ENCODE measurements at places on chromosomes 3 and 15.

DNA sequence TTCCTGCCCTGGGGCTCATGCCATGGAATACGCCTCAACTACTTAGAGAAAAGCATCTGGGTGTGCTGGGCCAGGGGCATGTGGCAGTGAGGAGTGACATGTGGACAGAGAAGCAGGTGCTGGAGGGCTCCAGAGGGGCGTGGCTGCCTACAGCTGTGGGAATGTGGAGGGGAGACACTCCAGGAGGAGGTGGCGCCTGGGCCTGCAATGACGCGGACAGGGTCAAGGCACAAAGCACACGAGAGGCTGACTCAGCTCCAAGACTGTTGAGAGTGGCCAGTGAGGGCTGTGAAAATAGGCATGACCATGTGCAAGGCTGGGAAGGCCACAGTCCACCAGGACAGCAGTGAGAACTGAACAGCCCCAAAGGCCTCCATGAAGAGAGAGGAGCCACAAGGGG, 48.5 kb downstream of the PTH1R start:
- DNase-seq: no peak

- no peak for DNase-seq
Measured at GRCh38 chr3:71175691-71176365, 407.7 kb downstream of the FOXP1 start.

DNA sequence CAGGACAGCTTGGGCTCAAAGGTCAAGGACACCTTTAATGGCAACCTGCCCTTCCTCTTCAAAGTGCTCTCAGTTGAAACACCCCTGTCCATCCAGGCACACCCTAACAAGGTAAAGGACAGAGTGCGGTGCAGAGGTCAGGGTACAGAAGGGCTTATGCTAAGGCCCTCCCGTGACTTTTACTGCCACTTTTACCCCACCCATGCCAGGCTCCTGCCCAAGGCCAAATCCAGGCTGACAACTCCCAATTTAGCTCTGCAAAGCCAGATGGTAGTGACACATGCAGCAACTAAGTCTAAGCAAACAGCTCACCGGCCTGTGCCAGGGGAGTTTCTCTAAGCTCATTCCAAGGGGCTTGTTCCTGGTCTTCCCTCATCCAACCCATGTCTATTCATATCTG, 1.6 kb downstream of the MPI start:
- no peak for DNase-seq

DNA sequence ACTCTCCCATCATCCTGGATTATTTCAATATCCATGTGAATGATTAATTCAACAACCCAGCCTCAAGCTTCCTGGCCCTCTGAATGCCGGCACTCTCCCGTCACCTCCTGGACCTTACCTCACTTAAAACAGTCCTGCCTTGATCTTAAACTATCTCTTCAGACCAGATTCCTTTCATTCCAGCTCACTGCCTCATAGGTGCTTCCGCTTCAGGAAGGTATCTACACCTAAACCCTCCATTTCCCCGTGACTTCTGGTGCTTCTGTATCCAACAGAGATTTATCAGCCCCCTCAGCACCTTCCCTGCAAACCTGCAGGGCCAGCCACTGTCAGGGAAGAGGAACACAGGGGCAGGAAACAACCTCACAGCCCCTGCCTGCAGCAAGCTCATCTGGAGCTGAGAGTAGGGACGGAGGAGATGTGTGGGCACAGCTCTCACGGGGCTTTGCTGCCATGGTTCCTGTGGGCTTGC, 98.9 kb upstream of the TJP1 start:
- DNase-seq: no peak

DNA sequence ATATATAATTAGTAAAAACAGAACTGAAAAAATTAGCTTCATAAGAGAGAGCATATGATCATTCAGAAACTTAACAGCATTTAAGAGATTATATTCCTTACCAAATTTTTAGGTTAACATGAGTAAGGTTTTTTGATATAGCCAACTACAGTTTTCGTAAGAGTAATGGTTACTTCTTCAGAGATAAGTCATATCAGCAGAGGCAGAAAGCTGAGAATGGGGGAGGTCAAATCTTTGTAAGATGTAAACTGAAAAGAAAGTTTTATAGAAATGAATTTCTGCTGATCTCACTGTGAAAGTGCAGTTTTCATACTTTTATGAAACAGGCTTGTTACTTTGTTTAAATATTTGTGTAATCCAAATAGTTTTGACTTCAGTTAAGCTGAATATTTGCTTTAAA, 193.3 kb downstream of the ZBTB20 start:
- no peak for DNase-seq

- no peak for DNase-seq
Measured at GRCh38 chr15:29740692-29741311, 81.5 kb downstream of the TJP1 start.

- no peak for DNase-seq
Measured at GRCh38 chr3:107206141-107206540, 171.1 kb upstream of the CCDC54 start.

DNA sequence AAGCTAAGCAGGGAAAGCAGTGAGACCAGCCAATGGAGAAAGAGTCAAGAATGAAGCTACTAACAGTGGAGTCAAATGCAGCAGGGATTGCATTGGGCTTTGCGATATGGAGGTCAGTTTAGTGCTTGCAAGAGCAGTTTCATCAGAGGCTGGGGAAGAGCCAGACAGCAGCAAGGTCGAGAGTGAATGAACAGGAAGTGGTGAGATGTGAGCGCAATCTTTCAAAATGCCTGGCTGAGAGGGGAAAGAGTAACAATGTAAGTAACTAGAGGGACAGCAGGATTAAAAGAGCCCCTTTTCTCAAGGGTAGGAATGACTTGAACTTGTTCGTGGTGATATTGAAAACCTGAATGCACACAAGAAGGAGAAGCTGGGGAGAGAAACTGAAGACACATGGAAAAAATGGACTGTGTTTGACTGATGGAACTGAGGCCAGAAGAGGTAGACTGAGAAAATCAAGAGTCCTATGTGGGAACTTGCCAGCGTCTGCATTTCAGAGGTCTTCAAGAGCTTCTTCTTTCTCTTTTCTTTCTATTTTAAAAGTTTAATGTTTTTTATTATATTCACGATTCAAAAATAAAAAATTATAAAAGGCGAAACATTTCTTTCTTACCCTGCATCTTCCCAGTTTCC, 30.6 kb upstream of the GPR160 start:
- peak; percentile 1 for DNase-seq

- no peak for DNase-seq
Measured at GRCh38 chr15:84856731-84857417, 27.6 kb upstream of the SLC28A1 start.

DNA sequence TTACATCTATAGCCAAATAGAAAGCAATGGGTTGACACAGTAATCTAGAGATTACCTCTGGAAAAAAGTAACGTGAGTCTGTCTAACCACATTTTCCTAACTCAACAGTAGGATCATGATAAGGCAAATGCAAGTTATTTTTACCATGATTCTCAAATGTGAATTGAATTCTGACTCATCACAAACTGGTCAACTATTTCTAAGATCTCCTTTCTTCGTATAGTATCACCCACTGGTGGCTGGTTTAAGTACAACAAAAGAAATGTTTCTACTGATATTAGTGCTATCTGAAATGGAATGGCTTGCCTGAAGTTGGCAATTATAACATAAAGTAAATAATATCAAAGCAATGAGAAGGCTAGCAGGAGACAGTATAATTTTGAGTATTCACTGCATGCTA, 102.2 kb downstream of the ABI3BP start:
- no peak for DNase-seq

- DNase-seq: no peak
Measured at GRCh38 chr3:100260081-100260684, 609 bp upstream of the TBC1D23 start.

GRCh38 chr3:27573780-27574437, 89.7 kb upstream of the SLC4A7 start:
- no peak for DNase-seq

DNA sequence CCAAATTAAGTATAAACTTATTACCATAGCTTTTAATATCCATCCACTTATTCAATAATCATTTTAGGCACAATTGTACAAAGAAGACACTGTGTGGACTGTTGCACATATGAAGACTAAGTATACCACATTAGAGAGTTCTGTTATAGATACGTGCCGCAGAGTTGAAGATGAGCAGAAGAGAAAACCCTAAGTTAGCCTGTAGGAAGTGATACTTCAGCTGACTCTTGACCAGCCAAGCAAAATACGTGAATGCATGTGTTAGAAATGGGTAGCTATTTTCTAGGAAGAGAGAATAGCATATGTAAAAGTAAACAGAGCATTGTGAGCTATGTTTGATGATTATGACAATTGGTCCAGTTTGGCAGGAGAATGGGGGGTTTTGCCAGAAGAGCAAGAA, 272.0 kb upstream of the ATP11B start:
- no peak for DNase-seq

DNA sequence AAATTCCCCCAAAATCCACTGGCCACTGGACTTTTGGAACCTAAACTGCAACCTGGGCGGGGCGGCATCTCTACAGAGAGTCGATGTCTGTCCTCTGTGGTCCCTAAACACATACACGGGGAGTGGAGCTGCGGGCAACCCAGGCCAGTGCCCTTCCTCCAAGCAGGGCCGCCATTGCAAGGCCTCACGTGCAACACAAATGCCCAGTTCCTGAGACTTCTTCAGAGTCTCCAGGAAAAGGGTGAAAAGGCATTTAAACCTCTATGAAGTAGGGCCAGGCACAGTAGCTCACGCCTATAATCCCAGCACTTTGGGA, 4.9 kb downstream of the MUC4 start:
- no peak for DNase-seq

DNA sequence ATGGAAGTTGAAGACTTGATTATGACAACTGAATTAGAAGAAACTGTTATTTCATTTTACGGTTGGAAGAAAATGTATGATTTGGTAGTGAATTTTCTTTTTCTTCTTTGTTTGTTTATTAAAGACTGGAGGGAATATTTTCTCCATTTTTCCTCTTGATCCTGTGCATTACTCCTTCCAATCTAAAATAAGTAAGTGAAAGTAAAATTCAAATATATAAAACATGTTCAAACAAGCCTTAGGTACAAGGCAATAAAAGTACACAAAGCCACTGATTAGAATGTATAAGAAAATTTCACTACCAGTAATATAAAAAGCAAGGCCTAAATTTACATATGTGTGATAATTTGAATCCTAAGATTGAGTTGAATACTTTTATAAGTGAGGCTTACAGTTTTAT, 181.2 kb upstream of the MME start:
- no peak for DNase-seq

GRCh38 chr3:173440514-173440913, 43.0 kb downstream of the NLGN1 start:
- no peak for DNase-seq

- no peak for DNase-seq
Measured at GRCh38 chr3:133188996-133189395, 150.8 kb downstream of the TMEM108 start.

DNA sequence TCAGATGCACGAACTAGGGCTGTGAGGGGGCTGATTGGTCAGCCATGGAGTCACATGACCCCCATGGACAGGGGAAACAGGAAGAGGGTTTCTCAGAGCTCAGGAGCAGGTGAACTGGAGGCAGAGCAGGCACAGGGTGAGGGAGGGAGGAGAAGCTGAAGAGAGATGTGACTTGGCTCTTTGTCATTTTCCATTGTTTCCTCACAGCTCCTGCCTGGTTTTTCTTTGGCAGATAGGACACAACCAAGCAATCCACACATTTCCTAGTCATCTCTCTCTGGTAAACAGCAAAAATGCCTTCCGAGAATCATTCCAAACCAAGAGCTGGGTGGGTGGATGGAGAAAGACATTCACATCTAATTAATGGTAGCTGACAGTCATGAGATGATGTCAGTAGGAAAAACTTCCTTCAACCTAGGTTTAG, 43.4 kb upstream of the LMCD1 start:
- no peak for DNase-seq

GRCh38 chr3:32371461-32372212, 20.0 kb upstream of the CMTM7 start:
- DNase-seq: no peak

GRCh38 chr15:23387621-23388190, 33.2 kb downstream of the GOLGA8S start:
- no peak for DNase-seq

DNA sequence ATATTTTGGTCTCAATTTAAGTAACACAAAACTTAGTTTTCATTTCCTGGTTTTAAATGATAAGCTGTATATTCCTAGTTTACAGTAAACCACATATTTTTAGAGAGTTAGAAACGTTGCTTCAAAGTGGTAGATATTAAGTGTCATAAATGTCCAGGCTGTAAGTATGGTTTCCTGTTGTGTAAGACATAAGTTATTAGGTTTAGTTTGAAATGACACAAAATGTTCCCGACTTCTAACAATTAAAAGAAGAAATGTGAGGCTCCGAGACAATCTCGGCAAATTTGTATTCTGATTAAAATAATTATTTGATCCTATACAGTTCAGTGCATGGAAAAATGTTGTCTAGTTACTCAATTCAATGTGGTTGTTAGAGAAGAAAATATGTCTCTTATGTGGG, 387.3 kb downstream of the EPHA3 start:
- no peak for DNase-seq

GRCh38 chr3:187941848-187942194, 196.6 kb upstream of the BCL6 start:
- no peak for DNase-seq

DNA sequence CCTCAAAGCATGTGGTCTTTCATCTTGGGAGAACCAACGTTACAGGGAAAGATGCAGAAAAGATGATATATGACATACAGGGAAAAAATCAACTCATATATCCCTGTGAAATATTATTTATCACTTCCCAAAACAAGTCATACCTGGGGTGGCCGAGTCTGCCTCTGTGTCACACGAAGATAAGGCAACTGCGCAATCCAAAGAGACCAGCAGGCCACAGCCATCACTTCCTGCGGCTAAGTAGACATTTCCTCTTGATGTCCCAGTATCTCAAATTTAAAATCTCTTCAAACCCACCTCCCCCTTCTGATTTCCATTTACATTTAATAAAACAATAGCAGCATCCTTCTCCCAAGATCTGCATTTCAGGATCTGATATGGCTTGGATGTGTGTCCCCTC, 71.5 kb downstream of the IGF2BP2 start:
- no peak for DNase-seq

- DNase-seq: no peak
Measured at GRCh38 chr3:11465744-11466616, 177.7 kb downstream of the VGLL4 start.

GRCh38 chr3:50163572-50164455, 8.7 kb downstream of the SEMA3F start:
- no peak for DNase-seq

DNA sequence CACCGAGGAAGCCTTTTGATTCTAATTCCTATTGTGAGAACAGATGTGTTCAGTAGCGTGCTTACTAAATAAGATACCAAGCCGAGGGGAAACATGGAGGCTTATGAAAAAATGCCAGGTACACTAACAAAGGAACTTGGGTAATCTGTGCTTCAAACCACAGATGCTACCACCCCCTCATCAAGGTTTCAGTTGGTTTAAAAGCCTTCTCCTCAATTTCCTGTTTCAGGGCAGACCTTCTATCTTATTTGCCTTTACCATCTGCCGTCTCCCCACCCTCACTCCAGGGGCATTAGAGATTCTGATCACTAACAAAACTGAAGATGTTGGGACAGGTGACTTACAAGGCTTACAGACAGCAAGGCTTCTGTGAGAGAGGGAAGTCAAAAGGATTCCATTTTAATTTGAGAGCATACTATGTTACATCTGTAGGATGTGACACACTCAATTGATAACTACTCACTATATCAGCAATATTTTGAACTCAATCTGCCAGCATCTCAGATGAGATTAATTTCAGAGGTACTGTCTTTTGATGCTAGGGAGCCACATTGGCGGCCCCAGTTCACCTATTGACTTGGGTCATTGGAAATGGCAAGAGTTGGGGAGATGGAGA, 60.6 kb upstream of the PLCL2 start:
- DNase-seq: no peak

GRCh38 chr3:104596054-104596453, 770.7 kb upstream of the ALCAM start:
- DNase-seq: no peak

GRCh38 chr3:49021213-49021812, 608 bp upstream of the NDUFAF3 start:
- DNase-seq: peak; percentile 96

All from stimulated activated CD8-positive, alpha-beta memory T cell treated with anti-CD3 and anti-CD28 coated beads, Interleukin-4, amount 100 ng/mL, for 4 hours (primary cell).